Stimulated activated CD4-positive, alpha-beta T cell treated with anti-CD3 and anti-CD28 coated beads, Interleukin-4, amount 100 ng/mL, for 48 hours (primary cell): ENCODE measurements at places on chromosomes 5 and 9.

DNA sequence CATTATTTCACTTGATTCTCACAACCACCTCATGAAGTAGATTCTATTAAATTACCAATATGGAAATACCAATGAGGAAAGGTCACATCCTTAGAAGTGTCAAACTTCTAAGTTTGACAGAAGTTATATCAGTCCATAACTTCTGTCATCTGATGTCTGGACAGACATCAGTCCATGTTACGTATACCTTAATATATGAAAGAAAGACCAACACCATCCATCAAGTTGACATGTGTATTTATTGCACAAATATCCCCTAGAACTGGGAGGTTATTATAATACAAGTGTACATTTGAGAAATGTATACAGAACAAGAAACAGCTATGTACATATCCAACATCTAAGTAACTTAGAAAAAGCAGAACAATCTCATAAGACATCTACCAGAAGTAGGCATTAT is 6.5 kb upstream of the RAPGEF6 start:
- no peak for DNase-seq

DNA sequence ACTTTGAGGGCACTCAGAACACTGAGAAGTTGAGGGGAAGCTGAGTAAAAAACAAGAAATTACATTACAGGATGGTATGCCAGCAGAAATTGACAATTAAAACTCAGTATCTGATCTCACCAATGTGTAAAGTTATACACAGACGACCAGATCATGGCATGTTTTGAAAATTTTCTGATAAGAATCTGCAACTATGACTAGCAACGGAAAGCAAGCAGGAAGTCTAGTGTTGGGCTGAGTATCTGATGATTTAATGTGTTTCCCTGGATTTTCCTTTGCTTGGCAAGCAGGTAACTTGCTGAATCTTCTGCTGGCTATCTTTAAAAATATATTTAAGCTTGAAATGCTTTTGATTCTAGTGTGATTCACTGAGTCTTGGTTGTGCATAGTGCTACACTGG is 5.2 kb upstream of the GCNT4 start:
- no peak for DNase-seq

- DNase-seq: no peak
Observed at GRCh38 chr5:136513430-136513829, 148.1 kb upstream of the TRPC7 start.

GRCh38 chr9:69535286-69535832 is 136.8 kb downstream of the APBA1 start:
- DNase-seq: no peak

- DNase-seq: no peak
Observed at GRCh38 chr9:12629067-12629466, 64.1 kb upstream of the TYRP1 start.

- DNase-seq: no peak
Observed at GRCh38 chr9:128785427-128785826, 1.6 kb upstream of the TBC1D13 start.

- no peak for DNase-seq
Observed at GRCh38 chr9:12760758-12761157, 14.1 kb upstream of the LURAP1L start.

DNA sequence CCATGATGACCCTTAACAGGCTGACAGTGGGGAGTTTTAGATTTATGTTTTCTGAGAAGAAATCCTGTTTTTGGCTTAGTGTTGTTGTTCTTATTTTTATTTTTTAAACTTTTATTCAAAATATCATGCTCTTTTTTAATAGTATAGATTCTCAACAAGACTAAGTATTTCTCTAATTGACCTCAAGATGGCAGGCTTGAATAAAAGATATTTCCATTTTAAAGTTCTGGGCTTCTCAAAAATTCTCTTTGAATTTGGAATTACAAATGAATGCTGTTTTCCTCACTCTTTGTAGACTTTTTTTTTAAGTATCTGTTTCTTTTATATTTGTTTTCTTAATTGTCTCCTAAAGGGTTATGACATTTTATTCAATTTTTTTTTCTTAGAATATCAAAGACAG is 50.0 kb upstream of the SH3GL2 start:
- DNase-seq: no peak

- no peak for DNase-seq
Observed at GRCh38 chr9:32468740-32469139, 57.3 kb downstream of the RIGI start.

GRCh38 chr9:36164372-36164771 is 4.8 kb upstream of the CCIN start:
- no peak for DNase-seq

- DNase-seq: no peak
Observed at GRCh38 chr9:98894171-98894570, 49.5 kb upstream of the COL15A1 start.

- DNase-seq: no peak
Observed at GRCh38 chr5:57816108-57816507, 333.5 kb upstream of the ACTBL2 start.

- DNase-seq: no peak
Observed at GRCh38 chr5:15004506-15004905, 132.9 kb upstream of the ANKH start.

- DNase-seq: no peak
Observed at GRCh38 chr5:142872795-142873194, 102.6 kb downstream of the ARHGAP26 start.

DNA sequence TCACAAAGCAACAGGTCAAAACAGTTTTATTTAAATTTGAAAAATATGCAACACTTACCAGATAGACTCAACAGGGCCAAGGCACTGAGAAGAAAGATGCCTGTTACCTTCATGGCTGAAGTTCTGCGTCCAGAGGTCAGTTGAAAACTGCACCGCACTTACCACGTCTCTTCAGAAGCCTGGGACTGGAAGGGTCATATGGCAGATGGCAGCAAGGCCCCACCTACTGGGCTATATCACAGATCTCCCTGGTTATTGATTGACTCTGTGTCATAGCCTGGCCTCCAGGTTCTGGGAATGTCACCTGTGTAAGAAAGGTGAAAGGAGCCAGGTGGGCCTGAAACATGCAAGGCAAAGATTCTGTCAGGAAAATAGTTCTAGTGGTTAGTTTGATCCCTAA is at the start of gene SPINK1:
TSS of gene SPINK1 (minus strand) at position 207 of the 400 bp plus-strand sequence. CDS start at position 113, 94 bp downstream.
- no peak for DNase-seq
